ENCODE measurements at places on chromosomes 16 and 17.

- no peaks in the 10 kb centered on the region for H3K27me3 ChIP-seq
- H3K4me1 ChIP-seq: no peaks in the 10 kb centered on the region
- DNase-seq: no peak
- H3K4me3 ChIP-seq: no peak overlapping the region
- no peak overlapping the region for H3K27ac ChIP-seq
Observed at GRCh38 chr16:27564224-27564623, 14.3 kb downstream of the KATNIP start.

GRCh38 chr16:88012360-88012759, 61.1 kb downstream of the BANP start:
- peaks cover 23% of the 10 kb centered on the region for H3K36me3 ChIP-seq
- H3K27ac ChIP-seq: no peak overlapping the region
- H3K27me3 ChIP-seq: no peaks in the 10 kb centered on the region

DNA sequence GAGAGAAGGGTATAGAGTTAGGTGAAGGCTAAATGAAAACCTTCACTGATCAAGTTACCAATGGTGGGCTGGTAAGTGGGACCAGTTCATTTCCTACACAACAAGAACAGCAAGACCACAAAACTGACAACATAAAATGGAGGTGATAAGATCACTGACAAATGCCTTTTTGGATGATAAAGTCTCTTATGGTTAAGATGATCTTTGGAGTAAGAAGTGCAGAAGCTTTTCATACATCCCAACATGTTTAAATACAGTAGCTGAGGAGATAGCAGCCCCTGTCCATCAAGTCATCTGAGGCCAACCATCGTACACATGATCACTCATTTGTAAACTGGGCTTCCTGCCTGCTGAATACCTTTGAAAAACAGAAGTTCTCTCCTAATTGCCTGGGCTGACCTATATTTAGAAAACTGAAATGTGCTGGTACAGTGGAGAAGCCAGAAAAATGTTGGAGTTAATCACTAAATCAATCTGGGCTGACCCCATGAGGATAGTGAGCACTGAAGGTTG, 259.0 kb upstream of the ZFHX3 start:
- no peak for DNase-seq
- H3K36me3 ChIP-seq: no peaks in the 10 kb centered on the region
- H3K4me1 ChIP-seq: no peaks in the 10 kb centered on the region
- H3K27me3 ChIP-seq: no peaks in the 10 kb centered on the region
- no peak overlapping the region for H3K27ac ChIP-seq
- H3K4me3 ChIP-seq: no peak overlapping the region

GRCh38 chr17:54947396-54947795, 21.1 kb downstream of the COX11 start:
- no peak overlapping the region for H3K27ac ChIP-seq
- DNase-seq: no peak
- no peaks in the 10 kb centered on the region for H3K4me1 ChIP-seq
- no peak overlapping the region for H3K4me3 ChIP-seq
